GM19239 (cell line): ENCODE measurements at places on chromosomes 2 and 18.

DNA sequence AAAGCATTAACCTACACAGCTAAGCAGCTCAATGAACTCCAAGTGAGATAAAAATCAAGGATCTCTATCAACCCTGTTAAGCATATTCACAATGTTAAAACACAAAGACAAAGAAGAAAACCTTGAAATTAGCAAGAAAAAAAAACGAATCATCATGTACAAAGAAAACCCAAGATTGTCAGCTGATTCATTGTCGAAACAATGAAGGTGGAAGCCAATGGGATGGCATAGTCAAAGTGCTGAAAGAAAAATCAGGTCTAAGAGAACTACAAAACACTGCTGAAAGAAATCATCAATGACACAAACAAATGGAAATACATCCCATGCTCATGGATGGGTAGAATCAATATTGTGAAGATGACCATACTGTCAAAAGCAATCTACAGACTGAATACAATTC is 32.5 kb downstream of the NMS start:
- DNase-seq, result no peak

GRCh38 chr2:232866104-232866503 is 4.0 kb upstream of the SNORC start:
- no peak for DNase-seq

DNA sequence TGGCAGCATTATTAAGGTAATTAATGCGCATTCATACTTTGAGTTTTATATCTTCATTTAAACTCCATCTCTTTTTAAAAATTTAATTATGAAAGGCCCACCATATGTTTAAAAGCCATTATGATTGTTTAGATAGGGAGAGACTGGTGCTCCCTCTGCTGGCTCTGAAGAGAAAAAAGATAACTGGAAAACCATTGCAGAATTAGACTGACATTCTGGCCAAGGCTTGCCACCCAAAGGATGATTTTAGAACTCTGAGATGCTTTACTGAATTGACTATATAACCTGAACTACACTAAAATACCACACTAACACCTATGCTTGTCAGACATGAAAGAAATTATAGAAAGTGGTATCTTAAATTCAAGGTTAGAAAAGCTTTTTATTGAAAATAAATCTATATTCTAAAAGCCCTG is 127.6 kb upstream of the SPOPL start:
- no peak for DNase-seq

GRCh38 chr2:232611559-232612218 is 21.7 kb upstream of the EFHD1 start:
- DNase-seq, result peak; percentile 40

- no peak for DNase-seq
Measured at GRCh38 chr2:239905306-239905705, 119.8 kb downstream of the NDUFA10 start.

DNA sequence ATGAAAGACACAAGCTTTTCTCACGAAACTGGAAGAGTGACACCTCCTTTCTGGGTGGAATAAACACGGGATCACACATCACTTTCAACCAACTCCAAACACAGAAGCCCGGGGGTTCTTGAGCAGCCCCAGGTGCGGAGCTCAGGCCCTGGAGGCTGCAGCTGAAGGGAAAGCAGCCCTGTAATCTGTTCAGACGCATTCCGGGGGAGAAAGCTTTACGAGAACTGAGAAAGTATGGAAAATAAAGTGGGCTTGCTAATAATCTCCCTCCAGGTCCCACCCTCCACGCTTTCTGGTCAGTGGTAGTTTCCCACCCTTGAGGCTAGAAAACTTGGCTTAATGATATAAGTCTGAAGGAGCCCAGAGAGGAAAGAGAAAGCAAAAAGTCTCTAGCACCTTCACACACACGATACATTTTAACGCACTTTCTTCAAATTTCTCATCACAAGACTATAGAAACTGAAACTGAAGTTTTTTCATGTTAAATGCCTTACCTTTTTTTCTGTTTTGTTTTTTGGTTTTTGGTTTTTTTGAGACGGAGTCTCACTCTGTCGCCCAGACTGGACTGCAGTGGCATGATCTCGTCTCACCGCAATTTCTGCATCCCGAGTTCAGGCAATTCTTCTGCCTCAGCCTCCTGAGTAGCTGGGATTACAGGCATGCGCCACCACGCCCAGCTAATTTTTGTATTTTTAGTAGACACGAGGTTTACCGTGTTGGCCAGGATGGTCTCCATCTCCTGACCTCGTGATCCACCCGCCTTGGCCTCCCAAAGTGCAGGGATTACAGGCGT is 141.3 kb downstream of the AFF3 start:
- DNase-seq, result no peak

- no peak for DNase-seq
Measured at GRCh38 chr18:45412577-45412976, 202.7 kb upstream of the SLC14A2 start.

GRCh38 chr18:37321582-37322491 is 243.8 kb downstream of the CELF4 start:
- no peak for DNase-seq

- no peak for DNase-seq
Measured at GRCh38 chr2:128369602-128370467, 51.2 kb upstream of the HS6ST1 start.

DNA sequence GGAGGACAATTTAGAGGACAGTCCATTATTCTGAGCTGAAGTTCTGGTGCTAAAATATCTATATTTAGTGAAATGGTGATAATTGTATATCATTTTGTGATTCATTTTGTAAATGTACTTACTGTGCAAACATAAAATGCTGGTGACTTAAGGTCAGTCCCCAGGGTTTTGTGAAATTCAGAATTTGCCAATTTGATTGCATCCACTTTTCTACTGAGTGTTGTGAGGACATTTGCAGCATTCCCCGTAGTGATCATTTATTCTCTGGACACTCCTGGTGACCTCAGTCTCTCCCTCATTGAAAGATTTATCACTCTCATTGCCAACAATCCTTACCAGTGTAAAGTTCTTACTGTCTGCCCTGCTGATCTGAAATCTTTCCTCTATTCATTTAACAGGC is 98.2 kb downstream of the SOCS6 start:
- DNase-seq, result no peak

- no peak for DNase-seq
Measured at GRCh38 chr2:5693287-5694201, 1.4 kb downstream of the SOX11 start.

GRCh38 chr2:189517847-189518535 is 62.6 kb downstream of the SLC40A1 start:
- no peak for DNase-seq

DNA sequence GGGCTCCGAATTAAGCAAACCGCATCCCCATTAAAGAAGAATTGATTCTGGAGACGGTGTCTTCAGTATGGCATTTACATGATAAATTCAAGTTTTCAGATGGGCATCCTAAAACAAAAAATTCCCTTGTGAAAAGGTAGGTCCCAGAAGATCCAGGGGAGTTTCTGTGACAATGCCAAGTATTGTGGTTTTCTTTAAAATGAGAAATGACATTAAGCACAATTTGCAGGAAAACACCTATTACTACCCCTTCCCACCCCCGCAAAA is 689 bp upstream of the YWHAQ start:
- no peak for DNase-seq

DNA sequence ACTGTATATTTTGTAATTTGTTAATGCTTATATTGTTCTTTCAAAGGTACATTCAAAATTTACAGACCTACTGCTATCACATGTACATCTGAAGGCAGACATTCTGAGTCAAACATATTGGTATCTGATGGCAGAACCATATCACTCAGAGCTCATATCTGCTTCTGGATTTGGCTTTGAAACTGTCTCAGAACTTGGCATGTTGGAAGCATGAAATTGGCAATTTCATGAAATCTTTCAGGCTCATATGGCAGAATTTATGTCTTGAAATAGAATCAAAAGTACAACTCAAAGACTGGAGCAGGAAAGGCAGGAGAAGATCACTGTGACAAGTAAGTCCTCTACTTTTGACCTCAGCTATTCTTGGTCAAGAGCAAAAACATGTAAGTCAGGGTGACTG is 202.3 kb downstream of the LRP1B start:
- no peak for DNase-seq
